Pancreas (tissue), 10 donors: ENCODE measurements at places on chromosomes 6 and 20.

DNA sequence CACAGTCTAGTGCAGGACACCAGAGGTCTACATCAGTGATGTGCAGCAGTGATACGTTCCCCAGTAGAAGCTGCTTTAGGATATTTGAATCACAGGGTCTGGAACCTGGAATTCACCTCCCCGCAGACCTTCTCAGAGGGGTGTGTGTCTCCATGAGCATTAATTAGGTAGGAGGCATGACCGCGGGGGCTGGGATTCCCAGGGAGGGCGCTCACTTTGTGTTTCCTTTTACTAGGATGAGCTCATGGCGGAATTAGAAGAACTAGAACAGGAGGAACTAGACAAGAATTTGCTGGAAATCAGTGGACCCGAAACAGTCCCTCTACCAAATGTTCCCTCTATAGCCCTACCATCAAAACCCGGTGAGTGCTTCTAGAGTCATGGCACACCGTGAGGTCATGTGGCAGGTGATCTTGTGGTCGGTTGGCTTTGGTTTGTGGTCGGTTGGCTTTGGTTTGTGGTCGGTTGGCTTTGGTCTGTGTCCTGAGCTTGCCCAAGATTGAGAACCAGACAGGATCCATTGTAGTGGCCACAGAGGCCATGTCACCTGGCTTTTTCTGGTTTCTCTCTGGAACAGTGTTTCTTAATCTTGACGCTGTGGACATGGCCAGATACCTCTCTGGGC lies 40.8 kb downstream of the CHMP4B start:
- no peak for DNase-seq
- H3K36me3 ChIP-seq = peaks cover 7% of the 10 kb centered on the region
- no peaks in the 10 kb centered on the region for H3K27me3 ChIP-seq
- H3K27ac ChIP-seq = no peak overlapping the region
- H3K4me3 ChIP-seq = no peak overlapping the region

DNA sequence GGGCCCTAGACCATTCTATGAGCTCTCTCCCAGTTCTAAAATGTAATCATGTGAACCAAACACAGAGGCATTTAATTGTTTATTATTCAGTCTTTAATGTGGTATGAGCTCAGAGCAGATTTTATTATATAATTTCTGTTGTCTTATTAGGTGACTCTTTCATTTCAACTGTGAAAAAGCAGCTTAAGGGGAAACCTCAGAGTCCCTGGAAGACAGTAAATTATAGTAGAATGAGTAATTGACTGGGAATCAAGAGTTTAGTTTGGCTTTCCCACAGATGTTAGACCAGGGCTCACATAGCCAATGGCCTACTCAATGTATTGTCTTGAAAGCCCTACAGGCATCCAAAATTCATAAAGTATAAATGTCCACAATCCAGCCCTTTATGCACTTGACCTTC lies 390.4 kb upstream of the SLC35B3 start:
- DNase-seq = no peak
- H3K27ac ChIP-seq = no peak overlapping the region
- no peaks in the 10 kb centered on the region for H3K36me3 ChIP-seq
- H3K27me3 ChIP-seq = no peaks in the 10 kb centered on the region
- no peak overlapping the region for H3K4me3 ChIP-seq

- no peak overlapping the region for H3K27ac ChIP-seq
- no peaks in the 10 kb centered on the region for H3K4me1 ChIP-seq
- H3K4me3 ChIP-seq = no peak overlapping the region
Measured at GRCh38 chr6:11196511-11197174, 35.8 kb downstream of the NEDD9 start.

- no peaks in the 10 kb centered on the region for H3K27me3 ChIP-seq
- H3K4me3 ChIP-seq = no peak overlapping the region
- peak; percentile 43 for DNase-seq
- peaks cover 3% of the 10 kb centered on the region for H3K4me1 ChIP-seq
Measured at GRCh38 chr6:6712449-6713403, 124.2 kb downstream of the LY86 start.

- DNase-seq = no peak
- H3K36me3 ChIP-seq = no peaks in the 10 kb centered on the region
- no peaks in the 10 kb centered on the region for H3K27me3 ChIP-seq
- no peak overlapping the region for H3K27ac ChIP-seq
- H3K4me1 ChIP-seq = no peaks in the 10 kb centered on the region
- H3K4me3 ChIP-seq = no peak overlapping the region
Measured at GRCh38 chr6:40442591-40442990, 144.6 kb downstream of the LRFN2 start.

- no peaks in the 10 kb centered on the region for H3K36me3 ChIP-seq
- no peaks in the 10 kb centered on the region for H3K4me1 ChIP-seq
- H3K27ac ChIP-seq = no peak overlapping the region
- DNase-seq = no peak
- no peaks in the 10 kb centered on the region for H3K27me3 ChIP-seq
Measured at GRCh38 chr6:76682842-76683241, 610.4 kb upstream of the IMPG1 start.

DNA sequence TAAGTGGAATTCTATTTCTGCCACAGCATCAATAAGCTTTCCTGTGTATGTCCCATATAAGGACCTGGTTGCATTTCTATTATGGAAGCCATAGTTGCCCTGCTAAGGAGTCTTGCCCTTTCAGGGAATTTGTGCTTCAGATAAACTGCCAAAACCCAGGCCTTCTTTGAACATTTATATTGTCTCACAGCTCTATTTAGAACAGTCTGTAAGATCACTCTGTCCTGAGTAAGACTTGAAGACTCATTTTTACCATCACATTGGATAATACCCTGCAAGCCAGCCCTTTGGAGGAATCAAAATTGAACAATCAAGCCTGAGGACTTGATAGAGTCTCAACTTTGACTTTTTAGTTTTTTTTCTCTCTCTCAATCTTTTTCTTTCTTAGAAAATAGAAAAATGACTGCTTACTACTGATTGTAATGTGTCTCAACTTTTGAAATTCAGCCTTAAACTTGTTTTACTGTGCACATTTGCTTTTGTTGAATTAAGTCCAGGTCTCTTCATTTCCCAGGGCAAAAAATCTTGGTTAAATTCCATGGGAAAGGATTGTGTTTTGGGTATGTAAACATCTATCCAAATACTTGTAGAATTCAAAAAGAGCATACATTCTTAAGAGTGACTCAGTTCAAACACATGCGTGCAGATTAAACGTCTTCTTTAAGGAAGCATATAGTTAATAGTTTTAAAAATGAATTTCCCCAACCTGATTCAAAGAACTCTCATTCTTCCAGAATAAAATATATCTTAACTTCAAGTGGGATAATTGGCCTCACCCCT lies 91.2 kb downstream of the PLCB1 start:
- H3K4me3 ChIP-seq = no peak overlapping the region
- no peaks in the 10 kb centered on the region for H3K27me3 ChIP-seq
- DNase-seq = no peak
- H3K27ac ChIP-seq = no peak overlapping the region
- H3K36me3 ChIP-seq = no peaks in the 10 kb centered on the region
- H3K4me1 ChIP-seq = peaks cover 21% of the 10 kb centered on the region

DNA sequence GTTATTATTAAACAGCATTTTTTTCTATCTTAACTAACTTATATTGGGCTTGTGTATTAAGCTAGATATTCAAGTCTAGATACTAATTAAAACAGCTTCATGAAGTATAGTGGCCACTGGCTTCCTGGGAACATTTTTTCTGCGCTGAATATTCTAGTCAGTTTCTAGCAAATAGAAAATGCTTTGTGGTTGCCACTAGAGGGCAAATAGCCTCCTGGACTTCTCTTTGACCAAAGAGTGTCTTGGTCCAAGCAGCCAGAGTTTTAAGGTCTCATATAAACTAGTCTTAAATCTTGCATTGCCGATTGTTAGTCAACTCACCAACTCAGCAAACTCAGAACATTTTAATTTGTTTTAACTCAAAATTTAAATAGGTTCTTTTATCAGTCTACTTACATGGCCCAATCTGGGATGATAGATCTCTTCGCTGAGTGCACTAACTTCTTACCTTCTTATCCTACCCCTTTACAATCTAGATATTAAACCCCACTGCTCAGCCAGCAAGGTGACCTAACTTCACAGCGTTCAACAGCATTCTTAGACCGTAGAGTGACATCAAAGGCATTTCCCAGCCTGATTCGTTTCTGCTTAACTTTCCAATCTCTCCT lies 24.6 kb upstream of the ID4 start:
- DNase-seq = no peak
- H3K36me3 ChIP-seq = no peaks in the 10 kb centered on the region
- no peaks in the 10 kb centered on the region for H3K27me3 ChIP-seq
- no peak overlapping the region for H3K4me3 ChIP-seq
- no peaks in the 10 kb centered on the region for H3K4me1 ChIP-seq

GRCh38 chr6:47785182-47785581 lies 3.4 kb downstream of the OPN5 start:
- no peak overlapping the region for H3K27ac ChIP-seq
- H3K4me1 ChIP-seq = no peaks in the 10 kb centered on the region
- no peaks in the 10 kb centered on the region for H3K36me3 ChIP-seq
- no peak overlapping the region for H3K4me3 ChIP-seq
- H3K27me3 ChIP-seq = peaks cover 10% of the 10 kb centered on the region

DNA sequence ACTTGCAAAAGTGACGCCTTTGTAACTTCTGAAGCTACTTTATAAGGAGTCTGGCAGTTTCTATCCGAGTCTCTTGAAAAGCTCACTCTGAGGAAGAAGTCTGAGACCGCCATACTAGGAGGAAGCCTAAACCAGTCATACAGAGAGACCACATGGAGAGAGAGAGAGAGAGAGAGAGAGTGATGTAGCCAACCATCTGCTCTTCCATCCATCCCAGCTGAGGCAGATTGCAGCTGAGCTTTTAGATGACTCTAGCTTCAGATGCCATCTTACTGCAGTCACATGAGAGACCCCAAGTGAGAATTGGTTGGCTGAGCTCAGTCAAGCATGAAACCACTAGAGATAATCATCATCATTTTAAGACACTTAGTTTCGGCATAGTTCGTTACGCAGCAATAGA lies 15.0 kb upstream of the DTNBP1 start:
- no peak overlapping the region for H3K27ac ChIP-seq
- H3K4me1 ChIP-seq = no peaks in the 10 kb centered on the region
- DNase-seq = no peak
- H3K36me3 ChIP-seq = no peaks in the 10 kb centered on the region

- no peaks in the 10 kb centered on the region for H3K4me1 ChIP-seq
- no peak overlapping the region for H3K4me3 ChIP-seq
- H3K27ac ChIP-seq = no peak overlapping the region
- no peak for DNase-seq
- no peaks in the 10 kb centered on the region for H3K36me3 ChIP-seq
- peaks cover 5% of the 10 kb centered on the region for H3K27me3 ChIP-seq
Measured at GRCh38 chr20:20373091-20373571, 5.2 kb downstream of the INSM1 start.

- no peak overlapping the region for H3K27ac ChIP-seq
- no peak overlapping the region for H3K4me3 ChIP-seq
- no peaks in the 10 kb centered on the region for H3K4me1 ChIP-seq
Measured at GRCh38 chr6:111667931-111668330, 62.3 kb upstream of the TRAF3IP2 start.

DNA sequence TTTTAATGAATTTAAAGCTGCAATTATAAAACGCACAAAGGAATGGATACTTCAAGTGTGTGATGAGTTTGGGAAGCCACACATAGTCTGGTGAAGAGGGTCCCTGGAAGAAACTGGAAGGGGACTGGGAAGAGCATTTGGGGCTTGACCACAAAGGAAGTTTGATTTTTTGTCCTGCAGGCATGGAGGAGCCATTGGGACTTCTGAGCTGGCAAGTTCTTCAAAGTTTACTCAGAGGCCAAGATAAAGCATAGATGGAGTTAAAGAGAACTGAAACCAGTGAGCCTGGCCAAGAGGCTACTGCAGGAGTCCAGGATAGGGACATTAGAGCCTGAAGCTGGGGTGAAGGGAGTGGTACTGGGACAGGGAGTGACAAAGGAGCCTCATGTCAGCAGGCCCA lies 95.0 kb downstream of the AIG1 start:
- no peak overlapping the region for H3K4me3 ChIP-seq
- H3K27me3 ChIP-seq = no peaks in the 10 kb centered on the region
- H3K4me1 ChIP-seq = no peaks in the 10 kb centered on the region
- no peak for DNase-seq

DNA sequence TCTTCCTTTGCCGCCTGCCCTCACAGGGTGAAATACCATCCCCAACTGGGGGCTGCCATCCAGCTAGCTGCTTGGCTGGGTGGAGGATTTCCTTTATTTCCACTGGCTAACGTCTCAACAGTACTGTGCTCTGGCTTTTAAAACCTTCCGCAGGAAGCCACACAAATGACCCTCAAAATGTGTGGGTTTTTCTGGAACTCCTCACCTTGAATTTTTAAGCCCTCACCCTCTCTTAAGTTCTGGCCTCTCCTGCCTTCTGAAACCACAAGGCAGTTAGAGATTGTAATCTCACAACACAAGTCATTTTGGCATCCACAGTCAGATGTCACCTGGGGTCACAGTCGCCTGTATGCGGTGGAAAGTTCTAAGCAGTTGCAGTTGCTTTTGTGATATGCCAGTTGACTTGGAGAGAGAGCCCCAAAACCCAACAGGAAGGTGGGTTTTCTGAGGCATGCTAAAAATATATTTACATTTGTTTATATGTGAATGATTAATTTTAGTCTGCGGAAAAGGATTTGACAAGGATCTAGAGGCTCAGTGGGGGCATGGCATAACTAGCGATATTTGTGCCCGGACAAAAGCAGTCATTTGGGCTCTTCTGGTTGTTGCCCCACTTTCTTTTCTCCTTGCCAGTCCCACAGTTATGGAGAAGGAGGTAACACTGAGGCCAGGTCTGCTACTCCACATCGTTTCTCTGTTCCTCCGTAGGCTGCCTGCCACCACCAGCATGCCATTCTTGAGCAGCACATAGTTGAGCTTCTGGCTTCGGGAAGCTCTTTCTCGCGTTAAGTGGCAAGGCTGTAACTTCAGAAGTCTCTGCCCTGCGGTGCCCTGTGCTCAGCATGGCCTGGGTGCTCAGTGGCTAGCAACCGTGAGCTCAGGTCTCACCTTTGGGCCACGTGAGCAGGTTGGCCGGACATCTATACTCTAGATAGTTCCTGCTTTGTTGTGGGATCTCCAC lies 335.3 kb downstream of the CD83 start:
- DNase-seq = no peak
- no peaks in the 10 kb centered on the region for H3K27me3 ChIP-seq
- H3K36me3 ChIP-seq = no peaks in the 10 kb centered on the region
